Small intestine (tissue), 16 donors: ENCODE measurements at places on chromosomes 12 and 14. TPM values are rescaled to one million over a fixed set of nuclear protein-coding genes. Genes with fewer than 3 reads are reported as not detected.
A peak's percentile ranks its signal among the peaks of the same experiment; 100 is the strongest.

Gene CLEC4D
- polyA plus RNA-seq, result 0.07 TPM

Gene FOXA1
- 8.4 TPM for polyA plus RNA-seq

Gene PTPN21
- polyA plus RNA-seq, result 8.5 TPM

Gene CEP290
- 3.4 TPM for polyA plus RNA-seq

DNA sequence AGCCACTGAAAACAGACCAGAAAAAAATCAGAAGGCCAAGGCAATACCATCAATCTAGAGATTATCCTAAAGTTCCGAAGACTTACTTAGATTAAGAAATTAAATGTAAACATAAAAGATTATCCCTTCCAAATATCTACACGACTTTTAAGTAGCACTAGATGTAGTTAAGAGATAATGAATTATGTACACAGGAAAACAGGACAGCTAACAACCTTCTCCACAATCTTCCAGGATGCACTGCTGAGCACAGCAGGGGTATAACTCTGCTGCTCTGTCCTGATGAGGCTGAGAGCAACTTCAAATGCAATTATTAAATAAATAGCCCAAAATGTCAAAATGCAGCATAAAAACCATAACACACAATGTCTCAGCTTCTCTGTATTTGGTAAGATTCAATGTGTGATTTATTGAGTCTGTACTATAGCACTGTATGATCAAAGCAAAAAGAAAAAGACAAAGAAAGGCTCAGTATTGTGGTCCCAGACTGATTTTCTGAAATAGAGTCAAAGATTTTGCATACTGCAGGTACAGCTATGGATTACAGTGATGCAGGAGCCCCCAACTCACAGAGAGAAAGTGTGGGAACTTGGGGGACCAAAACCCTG lies 56.9 kb downstream of the TMTC1 start:
- H3K4me1 ChIP-seq, result peaks cover 5% of the 10 kb centered on the region
- no peaks in the 10 kb centered on the region for H3K27me3 ChIP-seq
- H3K4me3 ChIP-seq, result no peak overlapping the region

- H3K4me1 ChIP-seq, result no peaks in the 10 kb centered on the region
- H3K36me3 ChIP-seq, result no peaks in the 10 kb centered on the region
- H3K4me3 ChIP-seq, result no peak overlapping the region
- H3K27me3 ChIP-seq, result no peaks in the 10 kb centered on the region
Measured at GRCh38 chr12:12019881-12020280, 50.9 kb upstream of the BCL2L14 start.

- H3K4me1 ChIP-seq, result no peaks in the 10 kb centered on the region
- no peaks in the 10 kb centered on the region for H3K27me3 ChIP-seq
- H3K27ac ChIP-seq, result no peak overlapping the region
- H3K4me3 ChIP-seq, result no peak overlapping the region
- H3K36me3 ChIP-seq, result no peaks in the 10 kb centered on the region
- DNase-seq, result no peak
Measured at GRCh38 chr12:25574761-25575160, 21.7 kb upstream of the LMNTD1 start.

DNA sequence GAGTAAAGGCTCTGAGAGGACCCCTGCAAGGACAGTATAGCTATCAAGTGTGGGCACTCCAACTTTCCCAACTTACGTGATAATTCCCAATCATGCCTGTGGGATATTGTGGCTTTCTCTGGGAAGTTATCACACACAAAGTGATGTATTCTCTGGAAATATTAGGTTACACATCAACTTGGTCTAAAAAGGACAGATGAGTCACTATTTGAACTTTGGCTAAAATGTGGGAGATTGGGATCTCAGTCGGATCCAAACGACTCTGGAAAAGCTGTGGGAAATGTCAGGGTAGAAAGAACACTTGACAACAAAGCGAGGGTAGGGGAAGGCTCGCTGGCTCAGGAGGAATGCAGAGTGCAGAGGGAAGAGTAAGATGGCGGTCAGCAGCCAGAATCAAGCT lies 1048.9 kb downstream of the BCL11B start:
- no peak overlapping the region for H3K4me3 ChIP-seq
- H3K4me1 ChIP-seq, result no peaks in the 10 kb centered on the region
- no peak overlapping the region for H3K27ac ChIP-seq

DNA sequence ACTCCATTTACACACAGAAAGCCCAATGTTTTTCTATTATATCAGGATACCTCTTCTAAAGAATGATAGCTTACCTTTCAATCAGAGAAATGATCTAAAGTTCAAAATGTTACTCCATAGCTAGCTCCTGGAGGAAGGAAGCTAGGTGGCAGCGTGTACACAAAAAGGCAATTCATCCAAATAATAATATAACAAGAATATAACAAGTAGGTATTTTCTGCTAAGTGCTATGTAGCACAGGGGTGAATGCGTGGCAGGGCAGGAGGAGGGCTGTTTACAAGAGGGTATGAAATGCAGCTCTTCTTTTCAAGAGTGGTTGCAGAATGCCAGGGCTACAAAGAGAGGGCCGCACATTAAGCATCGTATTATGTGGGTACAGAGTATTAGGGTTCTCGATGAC lies 663 bp upstream of the SNAPC1 start:
- H3K36me3 ChIP-seq, result no peaks in the 10 kb centered on the region
- H3K27ac ChIP-seq, result peak overlapping the region; percentile 75
- peak overlapping the region; percentile 45 for H3K4me3 ChIP-seq
- DNase-seq, result no peak
- peaks cover 4% of the 10 kb centered on the region for H3K4me1 ChIP-seq
- no peaks in the 10 kb centered on the region for H3K27me3 ChIP-seq

DNA sequence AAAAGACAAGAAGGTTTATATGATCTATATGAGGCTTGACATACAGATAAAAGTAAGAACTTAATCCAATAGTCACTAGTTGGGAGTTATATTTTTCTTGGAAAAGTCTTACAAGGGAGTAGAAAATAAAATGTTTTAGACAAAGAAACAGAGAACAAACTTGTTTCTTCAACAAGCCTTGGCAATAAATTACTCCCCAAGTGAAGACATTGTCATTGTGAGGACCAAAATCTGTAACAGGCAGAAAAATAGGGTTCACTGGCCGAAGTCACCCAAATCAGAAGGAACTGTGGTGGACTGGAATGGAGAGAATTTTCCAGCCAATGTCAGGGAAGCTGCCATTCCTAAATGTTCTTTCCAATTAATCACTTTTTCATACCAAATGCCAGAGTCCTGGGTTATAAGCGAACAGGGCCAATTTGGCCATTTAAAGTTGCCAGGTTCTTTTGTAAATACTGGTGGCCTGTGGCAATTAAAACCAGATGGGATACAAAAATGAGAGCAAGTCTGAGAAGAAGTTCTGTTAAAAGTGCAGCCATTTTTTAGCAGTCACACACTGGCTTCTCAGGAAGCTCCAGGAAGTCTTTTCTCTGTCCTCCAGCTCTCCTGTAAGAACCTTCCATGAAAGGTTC lies 117.3 kb upstream of the OVCH1 start:
- no peak overlapping the region for H3K4me3 ChIP-seq
- no peak for DNase-seq
- no peak overlapping the region for H3K27ac ChIP-seq
- H3K4me1 ChIP-seq, result no peaks in the 10 kb centered on the region
- no peaks in the 10 kb centered on the region for H3K27me3 ChIP-seq

DNA sequence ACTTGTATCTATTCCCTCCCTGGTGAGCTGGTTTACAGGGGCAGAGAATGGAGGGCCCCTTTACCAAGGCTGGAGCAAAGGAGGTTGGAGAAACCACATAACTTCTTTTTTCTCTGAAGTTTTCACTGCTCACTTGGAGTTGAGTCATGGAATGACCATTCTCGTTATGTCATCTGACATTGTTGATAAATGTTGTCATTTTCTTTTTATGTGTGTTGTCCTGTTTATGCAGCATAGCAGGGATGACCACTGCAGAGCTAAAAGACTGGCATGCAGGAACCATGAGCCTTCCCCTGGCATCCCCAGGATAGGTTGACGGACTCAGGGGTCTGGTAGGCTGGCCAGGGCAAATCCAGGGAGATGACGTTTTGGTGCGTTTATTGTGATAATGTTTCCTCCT lies 256.8 kb upstream of the DDHD1 start:
- H3K27me3 ChIP-seq, result no peaks in the 10 kb centered on the region
- no peak for DNase-seq
- H3K36me3 ChIP-seq, result no peaks in the 10 kb centered on the region
- no peak overlapping the region for H3K4me3 ChIP-seq

DNA sequence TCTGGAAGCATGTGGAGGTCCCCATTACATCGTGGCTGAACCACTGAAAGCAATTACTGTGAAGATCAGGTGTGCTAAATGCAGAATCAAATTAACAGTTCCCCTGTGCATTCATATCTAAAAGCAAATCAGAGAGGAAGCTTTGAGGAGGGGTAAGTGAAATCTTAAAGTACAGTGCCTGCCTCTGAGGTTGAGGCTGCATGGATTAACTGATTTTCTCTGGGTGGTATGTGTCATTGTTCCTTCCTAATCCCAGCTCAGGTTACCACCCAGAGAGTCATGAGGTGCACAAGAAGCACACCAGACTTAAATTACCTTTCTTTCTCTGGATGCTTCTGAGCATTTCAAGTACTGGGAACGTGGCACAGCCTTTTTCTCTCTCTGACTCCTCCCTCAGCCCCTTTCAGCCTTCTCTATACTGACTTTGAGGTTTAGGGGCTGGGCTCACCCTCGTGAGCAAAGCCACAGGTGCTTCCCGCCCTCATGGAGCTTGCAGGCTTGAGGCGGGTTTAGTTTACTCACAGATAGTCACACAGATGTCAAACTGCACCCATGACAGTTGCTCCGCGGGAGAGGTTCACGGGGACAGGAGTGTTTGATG lies 237.6 kb upstream of the CRY1 start:
- no peaks in the 10 kb centered on the region for H3K36me3 ChIP-seq
- H3K27ac ChIP-seq, result no peak overlapping the region
- H3K27me3 ChIP-seq, result no peaks in the 10 kb centered on the region
- no peaks in the 10 kb centered on the region for H3K4me1 ChIP-seq

GRCh38 chr12:122999196-122999946 lies 18.9 kb downstream of the ARL6IP4 start:
- no peak overlapping the region for H3K27ac ChIP-seq
- peaks cover 70% of the 10 kb centered on the region for H3K36me3 ChIP-seq
- DNase-seq, result no peak
- no peak overlapping the region for H3K4me3 ChIP-seq

GRCh38 chr12:109763201-109763841 lies 49.7 kb downstream of the FAM222A start:
- H3K36me3 ChIP-seq, result no peaks in the 10 kb centered on the region
- no peak for DNase-seq
- H3K4me3 ChIP-seq, result no peak overlapping the region
- no peaks in the 10 kb centered on the region for H3K27me3 ChIP-seq
- H3K4me1 ChIP-seq, result no peaks in the 10 kb centered on the region

GRCh38 chr14:102586420-102587104 lies 5.9 kb upstream of the RCOR1 start:
- H3K27ac ChIP-seq, result no peak overlapping the region
- H3K27me3 ChIP-seq, result no peaks in the 10 kb centered on the region
- DNase-seq, result no peak
- H3K4me3 ChIP-seq, result no peak overlapping the region
- H3K4me1 ChIP-seq, result peaks cover 5% of the 10 kb centered on the region

DNA sequence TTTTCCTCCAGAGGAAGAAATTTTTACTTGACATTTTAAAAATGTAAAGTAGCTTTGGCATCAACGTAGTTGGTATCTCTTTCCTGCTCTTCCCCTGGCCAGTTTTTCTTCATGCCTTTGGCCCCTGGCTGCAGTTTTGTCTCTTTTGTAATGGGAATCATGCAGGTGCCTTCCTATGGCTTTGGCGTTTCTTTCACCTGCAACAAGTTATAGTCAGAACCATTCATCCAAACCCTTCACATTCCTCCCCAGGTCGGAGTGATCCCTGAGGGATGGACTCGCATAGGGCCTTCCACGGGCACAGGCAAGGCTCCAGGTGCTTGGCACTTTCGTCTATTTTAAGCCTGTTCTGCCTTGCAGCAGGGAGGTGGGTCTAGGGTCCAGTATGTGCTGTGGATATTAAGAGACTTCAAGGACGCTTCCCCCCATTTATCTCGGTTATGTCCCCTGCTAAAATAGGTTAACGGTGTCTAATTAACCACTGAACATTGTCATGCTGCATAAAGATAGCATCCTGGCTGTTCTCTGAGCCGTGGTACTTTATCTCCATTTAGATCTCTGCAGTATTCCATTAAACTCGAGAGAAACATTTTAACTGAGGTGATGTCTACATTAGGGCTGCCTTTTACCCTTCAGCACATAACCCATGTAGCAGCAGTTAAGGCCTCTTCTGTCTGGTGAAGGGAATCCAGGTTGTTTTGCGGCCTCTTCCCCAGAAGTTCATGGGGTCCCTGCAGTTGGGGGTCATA lies 66.3 kb downstream of the IFT43 start:
- H3K36me3 ChIP-seq, result no peaks in the 10 kb centered on the region

DNA sequence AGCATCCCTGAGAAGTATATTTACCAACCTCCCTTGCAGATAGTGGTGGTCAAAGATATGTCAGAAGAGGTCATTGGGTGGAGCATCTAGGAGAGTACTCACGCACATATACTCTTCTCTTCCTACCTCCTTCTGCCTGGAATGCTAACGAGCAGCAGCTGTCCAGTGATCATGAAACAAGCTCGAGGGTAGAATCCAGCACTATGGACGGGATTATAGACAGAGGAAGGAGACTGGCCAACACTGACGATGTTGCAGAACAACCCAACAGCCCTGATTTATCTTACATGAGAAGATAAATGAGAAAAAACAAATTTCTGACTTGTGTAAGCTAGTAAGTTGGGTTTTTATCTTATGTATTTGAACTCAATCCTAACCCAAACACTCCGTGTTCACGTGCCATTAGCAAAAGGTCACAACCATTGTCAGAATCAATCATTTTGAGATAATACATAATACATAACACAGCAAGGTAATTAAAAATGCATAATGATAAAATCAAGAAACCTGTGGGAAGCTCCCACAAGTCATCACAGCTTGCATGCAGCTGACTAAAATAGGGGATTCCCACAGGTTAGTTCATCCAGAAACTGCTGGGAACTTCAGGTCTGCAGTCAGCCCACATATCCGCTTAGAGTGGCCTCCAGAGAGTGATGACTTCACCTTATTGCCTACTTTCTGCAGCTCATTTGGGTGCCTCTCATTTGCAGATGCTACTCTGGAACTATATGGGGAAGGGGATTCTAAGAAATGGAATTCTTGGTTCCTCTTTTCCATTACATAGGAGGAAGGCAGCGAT lies 36.3 kb upstream of the STK38L start:
- DNase-seq, result no peak
- H3K36me3 ChIP-seq, result no peaks in the 10 kb centered on the region
- no peak overlapping the region for H3K4me3 ChIP-seq
- no peak overlapping the region for H3K27ac ChIP-seq
- no peaks in the 10 kb centered on the region for H3K27me3 ChIP-seq

GRCh38 chr12:40375076-40375475 lies 150.3 kb downstream of the LRRK2 start:
- H3K4me3 ChIP-seq, result no peak overlapping the region
- DNase-seq, result no peak
- no peaks in the 10 kb centered on the region for H3K4me1 ChIP-seq
- no peaks in the 10 kb centered on the region for H3K27me3 ChIP-seq
- H3K36me3 ChIP-seq, result no peaks in the 10 kb centered on the region
- H3K27ac ChIP-seq, result no peak overlapping the region

DNA sequence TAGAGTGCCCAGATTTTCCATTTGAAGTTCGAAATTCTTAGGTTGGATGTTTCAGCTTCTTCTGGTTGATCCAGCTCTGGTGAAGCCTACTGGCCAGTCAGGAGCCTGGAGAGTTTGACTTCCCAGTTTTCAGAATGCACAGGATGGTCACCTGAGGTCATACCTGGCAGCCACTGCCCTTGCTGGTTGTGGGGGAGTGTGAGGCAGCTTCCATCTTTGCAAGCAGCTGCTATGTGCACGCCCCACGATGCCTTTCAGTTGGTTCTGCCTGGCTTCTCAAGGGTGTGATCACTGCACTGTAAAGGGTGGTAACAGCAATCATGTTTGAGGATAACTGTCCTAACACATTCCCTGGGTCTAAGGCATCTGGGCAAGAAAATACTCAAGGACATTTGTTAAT lies 15.4 kb downstream of the CCDC92 start:
- no peak overlapping the region for H3K27ac ChIP-seq
- H3K27me3 ChIP-seq, result no peaks in the 10 kb centered on the region
- no peaks in the 10 kb centered on the region for H3K4me1 ChIP-seq
- H3K36me3 ChIP-seq, result peaks cover 12% of the 10 kb centered on the region
- no peak overlapping the region for H3K4me3 ChIP-seq
- DNase-seq, result no peak
